ENCODE measurements at places on chromosomes 2 and 18.

DNA sequence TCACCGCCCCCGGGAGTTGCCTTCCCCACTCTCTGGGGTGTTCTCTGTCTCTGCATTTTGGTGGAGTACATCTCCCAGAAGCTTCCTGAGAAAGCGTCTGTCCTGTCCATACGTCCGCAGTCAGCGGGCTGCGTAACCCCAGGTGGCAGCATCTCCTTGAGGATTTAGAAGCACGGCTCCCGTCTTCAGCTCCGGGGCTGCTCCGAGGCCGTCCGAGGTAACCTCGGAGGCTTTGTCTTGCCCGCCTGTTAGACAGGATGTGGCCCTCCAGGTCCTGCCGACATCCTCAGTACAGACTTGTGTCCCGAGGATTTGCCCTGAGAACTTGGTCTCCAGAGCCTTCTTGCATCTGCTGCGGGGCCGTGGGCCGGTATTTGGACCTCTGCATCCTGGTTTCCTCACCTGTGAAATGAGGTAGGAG lies 58.4 kb downstream of the CTDP1 start:
- DNase-seq: no peak

- DNase-seq: no peak
These were observed 13.2 kb downstream of the SLC39A10 start for GRCh38 chr2:195670191-195670590.

DNA sequence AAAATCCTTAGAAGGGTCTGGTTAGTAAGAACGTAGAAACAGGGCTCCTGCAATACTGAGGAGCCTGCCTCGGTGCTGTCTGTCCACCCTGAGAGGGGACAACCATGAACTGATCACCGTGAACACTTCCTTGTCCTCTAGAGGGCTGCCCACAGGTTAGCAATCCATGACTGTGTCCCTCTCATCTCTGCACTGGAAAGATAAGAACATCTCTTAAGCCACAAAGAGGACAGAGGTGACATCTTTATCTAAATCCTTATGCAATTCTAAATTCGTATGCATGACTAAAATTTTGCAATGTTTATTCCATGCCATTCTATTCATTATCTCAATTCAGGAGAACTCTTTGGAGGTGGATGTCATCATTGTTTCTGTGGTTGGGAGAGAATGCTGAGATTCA lies 12.8 kb downstream of the EFR3B start:
- no peak for DNase-seq

DNA sequence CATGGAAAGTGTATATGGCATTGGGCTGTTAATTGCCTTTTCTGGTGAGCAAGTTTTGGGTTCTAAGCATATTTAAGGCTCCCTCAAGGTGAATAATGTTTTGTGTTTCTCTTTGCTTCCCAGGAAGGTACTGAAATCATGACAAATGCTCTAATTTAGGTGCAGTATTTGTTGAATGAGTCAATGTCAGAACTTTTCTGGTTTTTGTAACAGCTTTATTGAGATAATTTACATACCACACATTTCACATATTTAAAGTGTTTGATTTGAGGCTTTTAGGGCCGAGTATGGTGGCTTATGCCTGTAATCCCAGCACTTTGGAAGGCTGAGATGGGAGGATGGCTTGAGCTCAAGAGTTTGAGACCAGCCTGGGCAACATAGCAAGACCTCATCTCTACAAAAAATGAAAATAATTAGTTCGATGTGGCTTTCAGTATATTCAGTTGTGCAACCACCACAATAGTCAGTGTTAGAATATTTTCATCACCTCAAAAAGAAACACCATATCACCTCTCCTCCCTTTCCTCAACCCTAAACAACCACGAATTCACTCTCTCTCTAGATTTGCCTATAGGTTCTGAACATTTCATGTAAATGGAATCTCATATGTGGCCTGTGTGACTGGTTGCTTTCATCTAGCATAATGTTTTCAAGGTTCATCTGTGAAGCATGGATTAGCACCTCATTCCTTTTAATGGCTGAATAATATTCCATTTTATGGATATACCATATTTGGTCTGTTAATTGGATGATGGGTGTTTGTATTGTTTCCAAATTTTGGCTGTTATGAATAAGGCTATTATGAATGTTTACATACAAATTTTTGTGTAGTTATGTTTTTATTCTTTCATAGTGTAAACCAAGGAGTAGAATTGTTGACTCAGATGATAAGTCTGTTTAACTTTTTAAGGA lies 54.9 kb downstream of the MGAT5 start:
- no peak for DNase-seq

GRCh38 chr2:42944779-42945415 lies 152.5 kb upstream of the HAAO start:
- DNase-seq: no peak

DNA sequence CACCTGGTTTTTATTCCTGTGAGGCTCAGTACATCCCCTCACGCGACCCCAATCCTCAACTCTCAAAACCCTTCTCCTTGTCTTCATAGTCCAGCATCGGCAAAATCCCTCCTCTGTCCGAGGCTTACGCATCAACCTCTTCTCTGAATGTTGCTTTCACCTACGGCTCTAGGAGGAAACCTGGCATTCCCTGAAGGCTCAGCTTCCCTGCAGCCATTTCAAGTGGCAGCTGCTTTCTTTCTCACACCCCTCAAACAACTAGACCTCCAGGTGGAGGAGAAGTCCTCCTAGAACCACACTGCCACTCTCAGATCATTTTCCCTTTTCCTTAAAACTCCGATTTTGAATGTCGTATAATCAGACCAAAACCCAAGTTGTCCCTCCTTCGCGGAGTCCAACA lies 114.2 kb downstream of the DTNB start:
- no peak for DNase-seq

- DNase-seq: no peak
These were observed 90.1 kb upstream of the NOL4 start for GRCh38 chr18:34314847-34315246.

GRCh38 chr2:104378853-104379374 lies 475.0 kb upstream of the POU3F3 start:
- DNase-seq: no peak

DNA sequence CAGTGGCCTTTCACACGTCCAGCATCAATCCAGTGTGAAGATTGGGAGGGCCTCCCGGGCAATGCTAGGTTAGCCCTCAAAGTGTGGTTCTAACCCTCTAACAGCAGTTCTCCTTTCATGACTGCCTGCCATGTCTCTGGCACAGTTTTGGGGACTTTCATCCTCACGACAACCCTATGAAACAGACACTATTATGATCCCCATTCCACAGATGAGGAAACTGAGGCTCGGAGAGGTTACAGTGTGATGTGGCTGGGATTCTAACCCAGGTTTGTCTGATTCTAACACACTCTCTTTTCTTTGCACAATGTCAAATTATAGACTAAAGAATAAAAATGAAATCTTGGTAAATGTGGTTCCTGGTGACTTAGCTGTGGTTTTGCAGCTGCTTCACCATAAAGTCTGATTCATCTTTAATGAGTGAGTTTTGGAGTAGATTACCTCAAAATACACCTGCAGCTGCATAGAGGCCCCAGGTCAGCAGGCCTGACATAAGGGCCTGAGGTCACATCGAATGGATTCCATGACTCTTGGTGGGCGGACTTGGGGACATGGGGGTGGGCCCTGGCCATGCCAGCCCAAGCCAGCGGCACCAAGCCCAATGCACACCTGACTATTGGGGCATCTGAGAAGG lies 214.4 kb downstream of the GLI2 start:
- no peak for DNase-seq
